Forelimb muscle (tissue), 1 donor: ENCODE measurements at places on chromosomes 3 and 15.

GRCh38 chr3:126121074-126121473, 37.1 kb upstream of the SLC41A3 start:
- no peak for DNase-seq

- DNase-seq: no peak
Measured at GRCh38 chr3:192367616-192368015, 359.7 kb downstream of the FGF12 start.

GRCh38 chr15:27234593-27234992, 263.6 kb downstream of the GABRG3 start:
- no peak for DNase-seq

GRCh38 chr15:42171122-42171521, 14.7 kb upstream of the PLA2G4F start:
- no peak for DNase-seq

- no peak for DNase-seq
Measured at GRCh38 chr3:116140100-116140689, 305.1 kb downstream of the LSAMP start.

GRCh38 chr15:65641768-65642475, 20.2 kb downstream of the SLC24A1 start:
- no peak for DNase-seq

DNA sequence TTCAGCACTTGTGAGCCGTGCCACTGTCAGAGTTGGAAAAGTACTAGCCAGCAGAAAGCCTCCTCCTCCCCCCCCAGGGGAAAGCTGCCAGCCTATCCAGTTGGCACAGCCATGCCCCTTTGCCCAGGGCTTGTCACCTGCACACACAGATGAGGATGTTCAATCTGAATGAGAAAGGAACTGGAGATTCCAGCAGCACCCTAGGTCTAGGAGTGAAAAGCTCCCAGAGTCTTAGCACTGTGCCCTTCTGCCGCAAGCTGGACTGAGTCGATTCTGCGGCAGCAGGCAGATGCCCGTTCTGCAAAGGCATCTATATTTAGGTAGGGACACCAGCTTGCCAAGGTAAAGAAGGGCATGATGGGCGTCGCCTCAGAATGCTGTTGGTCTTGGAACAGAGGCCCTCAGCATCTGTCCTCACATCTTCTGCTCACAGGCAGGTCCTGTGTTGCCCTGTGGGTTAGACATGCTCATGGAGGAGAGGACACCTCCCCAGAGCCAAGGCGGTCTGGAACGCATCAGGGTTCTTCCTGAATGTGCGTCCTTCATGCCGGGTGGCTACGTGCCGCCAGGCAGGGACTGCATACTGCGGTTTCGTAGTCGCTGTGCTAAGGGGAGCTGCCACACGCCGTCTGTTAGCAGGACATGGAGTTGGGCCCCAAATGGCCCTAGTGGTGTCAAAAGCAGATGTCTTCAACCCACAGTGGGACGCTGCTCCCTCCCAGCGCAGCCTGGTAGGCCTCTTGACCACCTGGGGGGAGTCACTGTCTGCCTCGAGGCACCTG, 109.5 kb downstream of the VGLL4 start:
- no peak for DNase-seq

DNA sequence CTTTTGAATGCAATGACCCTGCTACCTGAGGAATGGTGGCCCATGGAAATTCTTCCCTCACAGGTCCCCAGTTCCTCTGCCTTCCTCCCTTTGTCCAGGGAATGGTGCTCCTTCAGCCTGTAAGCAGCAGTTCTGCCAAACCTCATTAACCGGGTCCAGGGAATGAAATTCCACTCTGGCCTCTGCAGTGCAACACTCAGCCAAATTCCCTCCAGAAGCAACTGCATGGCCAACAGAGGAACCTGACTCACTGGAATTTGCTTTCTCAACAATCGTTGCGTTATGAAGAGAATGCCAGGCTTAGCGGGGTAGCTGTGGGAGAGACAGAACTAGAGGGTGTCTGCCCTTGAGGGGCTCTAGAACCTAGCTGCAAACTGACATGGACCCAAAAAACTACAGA, 449.4 kb upstream of the PROK2 start:
- DNase-seq: no peak

GRCh38 chr3:8869613-8870012, 93.7 kb downstream of the RAD18 start:
- DNase-seq: no peak

DNA sequence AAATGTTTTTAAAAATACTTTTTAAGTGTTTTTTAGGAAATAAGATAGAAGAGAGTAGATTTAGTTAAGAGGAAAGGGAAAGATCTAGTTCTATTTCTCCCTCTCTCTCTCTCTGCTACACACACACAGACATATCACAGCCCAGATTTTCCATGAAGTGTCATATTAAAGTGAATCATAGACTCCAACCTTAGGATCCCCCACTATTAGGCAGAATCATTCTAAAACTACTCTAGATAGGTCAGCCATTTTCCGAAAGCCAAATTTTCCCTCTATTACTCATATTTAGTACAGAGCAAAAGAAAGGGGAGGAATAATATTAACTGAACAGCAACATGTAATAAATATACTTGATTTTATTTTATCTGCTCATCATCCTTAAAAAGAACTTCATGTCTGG, 45.1 kb upstream of the RSL24D1 start:
- no peak for DNase-seq

DNA sequence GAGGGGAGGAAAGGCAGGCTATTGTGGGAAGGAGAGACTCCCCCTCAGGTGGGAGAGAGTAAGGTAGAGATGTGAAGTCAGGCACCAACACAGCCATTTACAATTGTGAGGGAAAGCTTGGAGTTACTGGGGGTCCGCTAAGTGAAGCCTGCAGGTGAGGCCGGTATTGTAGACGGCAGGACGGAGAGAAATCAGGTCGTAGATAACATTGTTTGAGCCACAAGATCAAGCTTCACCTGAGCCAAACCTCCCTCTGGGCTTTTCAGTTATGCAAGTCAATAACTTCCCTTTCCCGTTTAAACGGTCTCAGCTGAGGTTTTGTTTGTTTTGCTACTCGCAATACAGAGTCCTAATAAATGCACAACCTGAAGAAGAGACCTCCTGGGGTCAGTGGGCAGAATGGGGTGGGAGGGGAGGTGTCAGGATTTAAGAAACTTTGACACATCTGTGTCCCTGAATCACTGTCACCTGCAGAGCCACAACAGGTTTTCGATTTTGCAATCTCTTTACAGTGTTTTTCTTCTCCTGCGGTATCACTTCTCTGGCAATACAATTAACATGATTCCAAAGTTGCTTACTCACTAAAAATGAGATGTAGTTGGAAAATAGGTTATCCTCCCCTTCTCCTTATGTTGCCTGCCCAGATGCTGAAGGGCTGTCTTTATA, 72.0 kb upstream of the GLCE start:
- DNase-seq: no peak

DNA sequence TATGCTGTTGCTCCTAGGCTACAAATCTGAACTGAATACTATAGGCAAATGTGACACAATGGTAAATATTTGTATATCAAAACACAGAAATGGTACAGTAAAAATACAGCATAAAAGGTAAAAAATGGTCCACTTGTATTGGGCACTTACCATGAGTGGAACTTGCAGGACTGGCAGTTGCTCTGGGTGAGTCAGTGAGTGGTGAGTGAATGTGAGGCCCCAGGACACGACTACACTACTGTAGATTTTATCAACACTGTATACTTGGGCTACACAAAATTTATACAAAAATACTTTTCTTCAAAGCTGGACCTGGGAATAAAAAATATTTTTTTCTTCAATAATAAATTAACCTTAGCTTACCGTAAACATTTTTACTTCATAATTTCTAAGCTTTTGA, 41.6 kb upstream of the DUT start:
- DNase-seq: no peak
